ENCODE measurements at places on chromosomes 4 and X.

DNA sequence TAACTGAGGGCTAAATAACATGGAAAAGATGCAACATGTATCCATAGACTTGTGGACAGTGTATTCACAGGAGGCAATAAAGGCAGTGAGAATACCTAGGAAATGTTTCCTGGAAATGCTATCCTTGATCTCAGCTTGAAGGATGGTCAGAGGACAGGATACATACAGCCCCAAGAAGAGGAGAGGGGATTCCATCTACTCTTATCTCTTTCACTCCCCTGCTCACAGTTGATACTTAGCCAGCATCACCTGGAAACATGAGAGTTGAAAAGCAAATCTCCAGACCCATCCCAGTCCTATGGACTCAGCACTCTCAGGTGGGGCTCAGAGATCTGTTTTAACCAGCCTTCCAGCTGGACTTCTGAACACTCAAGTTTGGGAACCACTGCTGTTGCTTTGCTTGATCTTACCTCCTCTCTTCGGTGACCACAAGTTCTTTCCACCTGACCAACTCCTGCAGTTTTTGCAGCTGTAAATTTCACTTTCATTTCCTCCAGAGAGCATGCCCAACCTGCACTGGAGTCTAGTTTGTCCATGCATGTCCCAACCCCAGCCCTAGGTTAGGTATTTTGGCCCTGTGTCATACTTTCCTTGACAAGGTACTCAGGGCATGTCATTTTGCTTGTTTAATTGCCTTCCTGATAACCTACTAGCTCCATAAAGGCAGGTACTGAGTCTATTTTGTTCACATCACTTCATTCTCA is 10.4 kb downstream of the RELL1 start:
- DNase-seq, result no peak

- DNase-seq, result no peak
Measured at GRCh38 chr4:171612907-171613306, 200.3 kb upstream of the GALNTL6 start.

GRCh38 chr4:142883040-142883832 is 37.1 kb upstream of the INPP4B start:
- DNase-seq, result no peak

- peak; percentile 63 for DNase-seq
Measured at GRCh38 chrX:3638280-3638873, 75.1 kb downstream of the PRKX start.

GRCh38 chrX:113289503-113289902 is 448.9 kb upstream of the AMOT start:
- DNase-seq, result no peak

GRCh38 chr4:185950891-185951290 is 118.1 kb upstream of the TLR3 start:
- no peak for DNase-seq

DNA sequence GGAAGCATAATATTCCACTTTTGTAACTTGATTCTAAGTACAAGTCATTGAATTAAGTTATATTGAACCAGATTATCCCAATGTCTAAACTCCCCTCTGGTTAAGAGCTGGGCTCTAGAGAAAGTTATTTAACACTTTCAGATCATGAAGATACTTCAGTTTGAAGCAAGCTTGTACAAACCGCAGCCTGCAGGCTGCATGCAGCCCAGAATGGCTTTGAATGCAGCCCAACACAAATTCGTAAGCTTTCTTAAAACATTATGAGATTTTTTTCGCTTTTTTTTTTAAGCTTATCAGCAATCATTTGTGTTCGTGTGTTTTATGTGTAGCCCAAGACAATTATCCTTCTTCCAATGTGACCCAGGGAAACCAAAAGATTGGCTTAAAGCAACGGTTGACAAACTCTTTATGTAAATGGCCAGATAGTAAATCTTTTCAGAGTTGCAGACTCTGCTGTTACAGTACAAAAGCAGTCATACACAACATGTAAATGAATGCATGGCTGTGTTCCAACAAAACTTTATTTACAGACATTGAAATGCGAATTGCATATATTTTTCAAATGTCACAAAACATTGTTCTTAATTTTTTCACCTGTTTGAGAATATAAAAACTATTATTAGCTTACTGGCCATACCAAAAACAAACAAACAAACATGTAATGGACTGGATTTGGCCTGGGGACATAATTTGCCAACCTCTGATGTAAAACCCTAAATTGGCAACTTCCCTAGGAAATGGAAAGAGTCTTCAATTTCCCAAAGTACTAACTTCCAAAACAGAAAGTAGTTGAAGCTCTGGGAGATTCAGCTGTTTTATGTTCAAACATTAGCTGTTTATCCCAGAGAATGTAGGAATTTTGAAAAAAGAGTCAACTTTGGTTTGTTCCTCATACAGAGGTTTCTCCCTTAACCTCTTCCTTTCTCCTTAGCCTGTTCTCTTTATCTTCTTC is 201.1 kb upstream of the MBNL3 start:
- no peak for DNase-seq

DNA sequence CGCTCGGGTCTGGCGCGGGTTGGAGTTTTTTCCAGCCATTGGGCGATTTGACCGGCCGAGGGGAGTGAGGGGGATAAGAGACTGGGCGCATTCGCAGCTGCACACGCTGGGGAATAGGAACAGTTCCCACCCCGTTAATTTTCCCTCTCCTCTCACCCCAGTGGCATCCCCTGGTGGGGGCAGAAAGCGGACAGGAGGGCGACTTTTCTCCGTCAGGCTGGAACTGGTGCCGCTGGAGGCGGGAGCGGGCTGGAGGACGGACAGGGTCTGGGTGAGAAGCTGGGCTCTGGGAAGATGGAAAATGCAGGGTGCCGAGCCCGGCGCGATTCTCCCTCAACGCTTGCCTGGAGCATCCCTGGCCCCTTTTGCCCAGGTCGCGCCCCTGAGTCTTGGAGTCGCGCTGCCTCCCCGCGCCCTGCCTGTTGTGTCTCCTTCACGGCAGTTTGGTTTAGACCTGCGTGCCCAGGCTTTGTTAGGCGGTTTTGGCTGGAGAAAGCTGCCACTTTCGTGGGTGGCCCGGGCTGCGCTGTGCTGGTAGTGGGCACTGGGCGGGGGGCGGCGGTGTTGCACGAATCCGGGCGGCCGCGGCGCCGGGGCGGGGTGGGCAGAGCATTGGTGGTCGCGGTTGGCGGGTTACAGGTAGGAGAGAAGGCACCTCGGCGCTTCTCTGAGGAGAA is 2.0 kb downstream of the ADGRL3 start:
- peak; percentile 69 for DNase-seq

GRCh38 chrX:9628779-9629493 is 136.7 kb downstream of the GPR143 start:
- DNase-seq, result no peak

DNA sequence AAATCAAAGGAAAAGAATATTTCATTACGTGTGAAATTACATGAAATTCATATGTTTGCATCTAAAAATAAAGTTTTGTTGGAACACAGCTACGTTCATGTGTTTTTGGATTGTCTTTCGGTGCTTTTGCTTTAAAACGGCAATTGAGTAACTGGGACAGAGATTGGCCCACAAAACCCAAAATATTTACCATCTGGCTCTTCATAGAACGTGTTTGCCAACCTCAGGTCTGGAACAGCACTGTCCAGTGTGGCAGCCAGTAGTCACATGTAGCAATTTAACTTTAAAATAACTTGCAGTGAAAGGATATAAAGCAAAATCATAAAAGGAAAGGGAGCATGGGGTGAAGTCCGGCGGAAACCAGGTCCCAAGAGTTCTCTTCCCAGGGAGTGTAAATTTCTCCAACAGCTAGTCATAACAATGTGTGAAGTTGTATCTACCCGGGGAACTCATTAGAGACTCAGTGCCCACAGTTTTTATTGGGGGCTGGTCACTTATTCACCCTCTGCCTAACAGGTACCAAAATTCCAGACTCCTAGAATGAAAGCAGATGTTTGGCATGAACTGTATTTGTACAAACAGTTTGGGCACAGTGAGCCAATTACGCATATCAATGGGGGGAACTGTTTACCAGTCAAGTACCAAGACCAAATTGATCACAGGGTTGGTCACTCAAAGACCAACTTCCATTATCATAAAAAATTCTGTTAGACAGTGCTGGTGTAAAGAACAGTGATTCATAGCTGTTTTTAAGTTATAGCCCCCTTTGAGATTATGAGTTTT is 10.3 kb downstream of the OCIAD1 start:
- DNase-seq, result no peak

- peak; percentile 66 for DNase-seq
Measured at GRCh38 chr4:112510291-112511092, 5.5 kb downstream of the NEUROG2 start.

GRCh38 chr4:56979421-56980072 is 851 bp downstream of the POLR2B start:
- DNase-seq, result peak; percentile 48

- peak; percentile 42 for DNase-seq
Measured at GRCh38 chr4:1505511-1506460, 99.5 kb upstream of the NKX1-1 start.

DNA sequence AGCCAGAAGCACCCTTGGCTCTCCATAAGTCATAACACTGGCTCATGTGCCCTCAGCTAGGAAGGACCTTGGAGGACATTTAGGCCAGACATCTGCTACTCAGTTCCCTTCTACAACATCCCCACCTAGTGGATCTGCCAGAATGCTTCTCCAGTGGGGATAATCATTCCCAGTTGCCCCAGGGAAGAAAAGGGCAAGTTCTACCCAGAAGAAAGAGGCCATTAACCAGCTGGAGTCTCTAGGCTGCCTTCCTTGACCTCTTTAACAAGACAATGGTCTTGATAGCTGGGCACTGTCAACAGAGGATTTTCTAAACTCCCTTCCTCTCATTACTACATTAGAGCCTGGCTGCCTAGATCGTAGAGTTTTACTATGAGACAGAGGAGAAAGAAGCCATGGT is 42.0 kb downstream of the LGI2 start:
- peak; percentile 55 for DNase-seq

- DNase-seq, result no peak
Measured at GRCh38 chr4:110124711-110125110, 73.7 kb downstream of the ELOVL6 start.

DNA sequence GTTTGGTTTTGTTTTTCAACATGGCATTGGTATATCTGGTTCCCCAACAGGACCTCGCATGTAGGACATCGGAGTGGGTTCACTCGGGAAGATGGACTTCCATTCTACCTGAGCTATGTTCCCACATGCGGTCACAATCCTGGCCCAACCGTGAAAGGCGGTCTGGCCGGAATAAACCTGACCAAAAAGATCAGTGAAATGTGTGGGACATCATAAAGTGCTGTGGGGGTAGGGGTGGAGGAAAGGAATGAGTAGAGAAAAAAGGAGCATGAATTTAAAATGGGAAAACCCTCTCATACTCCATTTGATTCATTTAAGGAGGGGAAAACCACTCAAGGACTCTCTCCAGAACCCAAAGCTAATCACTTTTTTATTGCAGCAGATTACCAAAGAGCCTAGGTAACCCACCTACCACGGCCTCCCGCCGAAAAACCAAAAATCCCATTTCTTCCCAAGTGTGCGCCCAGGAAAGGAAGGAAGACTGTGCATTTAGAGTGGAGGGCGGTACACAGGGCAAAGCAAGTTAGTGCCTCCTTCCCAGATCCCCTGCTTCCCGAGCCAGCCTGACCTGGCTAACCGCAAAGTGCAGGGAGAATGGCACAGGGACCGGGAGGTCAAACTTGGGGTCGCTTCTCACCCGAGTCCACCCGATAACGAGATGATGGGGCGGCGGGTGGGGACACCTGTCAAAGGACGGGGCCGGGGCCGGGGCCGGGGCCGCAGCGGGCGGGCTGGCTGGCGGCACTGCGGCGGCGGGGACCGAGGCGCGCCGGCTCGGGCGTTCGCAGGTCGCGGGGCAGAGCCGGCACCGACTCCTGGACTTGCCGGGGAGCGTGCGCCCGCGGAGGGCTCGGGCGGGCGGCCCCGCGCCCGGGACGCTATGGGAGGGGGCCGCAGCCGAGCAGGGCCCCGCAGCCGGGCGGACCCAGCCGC is 669 bp downstream of the TMEM150C start:
- peak; percentile 70 for DNase-seq

- DNase-seq, result no peak
Measured at GRCh38 chr4:114093221-114093715, 113.8 kb upstream of the ARSJ start.

DNA sequence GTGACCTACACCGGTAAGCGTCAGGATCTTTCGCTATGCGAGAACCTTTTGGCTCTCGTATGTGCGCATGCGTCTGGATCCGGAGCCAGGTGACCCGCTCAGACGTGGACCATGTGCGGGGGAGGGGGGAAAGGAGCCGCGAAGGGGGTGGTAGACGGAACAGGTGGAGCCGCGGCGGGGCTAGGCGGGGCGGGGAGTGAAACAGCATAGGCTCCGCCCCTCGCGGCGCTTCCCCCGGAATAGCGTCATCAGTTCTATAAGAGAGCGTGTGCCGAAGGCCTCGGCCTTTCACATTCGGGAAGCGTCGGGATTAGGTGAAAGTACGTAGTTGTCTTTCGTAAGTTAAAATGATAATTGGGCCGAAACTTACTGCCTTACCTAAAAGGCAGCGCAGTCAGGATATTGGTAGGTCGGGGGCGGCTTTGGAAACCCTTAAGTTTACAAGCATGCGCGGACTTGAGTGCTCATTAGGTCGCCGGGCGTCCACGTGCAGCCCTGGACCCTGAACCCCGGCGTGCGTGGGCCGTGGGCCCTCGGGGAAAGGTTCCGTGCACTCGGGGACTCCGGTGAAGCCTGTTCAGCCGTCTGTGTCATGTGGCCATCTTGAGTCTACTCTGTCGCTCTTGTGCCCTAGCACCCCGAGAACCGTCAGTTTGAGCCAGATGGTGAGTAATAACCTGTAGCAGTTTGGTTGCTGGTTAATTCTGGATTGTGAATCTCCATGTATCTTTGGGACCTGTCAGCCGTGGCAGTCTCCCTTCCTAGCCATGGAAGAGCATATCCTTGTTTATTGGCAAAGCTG is 74.1 kb downstream of the PRSS12 start:
- peak; percentile 91 for DNase-seq

Data from ecto neural progenitor cell (in vitro differentiated cells).